ENCODE measurements at places on chromosomes 5 and 9. TPM values are rescaled to one million over a fixed set of nuclear protein-coding genes. Genes with fewer than 3 reads are reported as not detected.

Gene SLC1A1
- total RNA-seq, result not detected

Gene CER1
- not detected for total RNA-seq

Gene GDA
- not detected for total RNA-seq

Gene EGFLAM
- not detected for total RNA-seq

DNA sequence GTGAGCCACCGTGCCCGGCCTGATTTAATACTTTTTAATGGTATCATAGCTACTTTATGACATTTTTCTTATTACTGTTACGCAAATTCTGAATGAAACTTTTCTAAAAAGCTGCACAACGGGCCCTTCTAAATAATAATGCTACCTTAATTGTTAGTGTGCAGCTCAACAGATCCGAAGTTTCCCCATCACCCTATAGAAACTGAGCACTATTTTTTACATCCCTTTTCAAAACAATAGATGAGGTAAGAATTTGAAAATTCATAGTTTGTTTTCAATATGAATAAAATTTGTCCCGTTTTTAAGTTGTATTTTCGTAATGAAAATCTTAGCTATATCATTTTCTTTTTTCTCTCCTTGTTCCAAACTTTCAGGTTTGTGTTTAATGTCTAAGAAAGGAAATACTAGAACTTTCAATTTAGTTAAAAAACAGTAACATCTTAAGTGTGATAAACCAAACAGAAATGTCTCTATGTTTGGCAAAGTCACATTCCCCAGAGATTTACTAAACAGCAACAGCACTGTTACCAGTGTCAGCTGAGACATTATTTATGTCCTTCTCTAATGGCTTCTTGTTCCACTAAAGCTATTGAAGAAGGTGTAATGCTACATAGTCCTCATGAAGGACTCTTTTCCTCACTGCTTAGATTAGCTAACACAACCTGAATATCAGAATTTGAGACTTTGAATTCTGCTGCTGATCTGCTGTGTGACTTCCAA, 22.9 kb downstream of the KIF2A start:
- no peak for DNase-seq

DNA sequence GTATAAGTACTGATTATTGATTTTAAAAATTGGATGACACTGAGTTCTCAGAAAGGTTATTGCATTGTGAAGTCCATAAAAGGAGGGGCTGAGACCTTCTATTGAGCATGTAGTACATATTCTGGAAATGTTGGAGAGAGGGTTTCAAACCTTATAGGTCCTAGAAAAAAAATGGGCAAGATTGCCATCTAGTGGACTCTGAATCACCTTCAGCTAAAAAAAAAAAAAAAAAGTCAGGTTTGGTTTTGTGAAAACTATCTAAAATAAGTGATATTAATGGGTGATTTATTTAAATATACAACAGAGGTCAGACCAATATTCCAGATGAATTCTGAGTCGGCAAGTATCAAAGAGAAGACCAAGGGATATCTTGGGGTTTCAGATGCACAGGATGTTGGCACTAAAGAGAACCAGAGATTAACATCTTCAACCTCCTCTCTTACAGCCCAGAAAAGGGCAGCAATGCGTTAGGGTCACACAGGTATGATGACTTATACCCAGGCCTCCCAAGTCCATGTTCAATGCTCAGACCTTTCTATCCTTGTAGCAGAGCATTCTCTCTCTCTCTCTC, 109.8 kb upstream of the NMUR2 start:
- no peak for DNase-seq

DNA sequence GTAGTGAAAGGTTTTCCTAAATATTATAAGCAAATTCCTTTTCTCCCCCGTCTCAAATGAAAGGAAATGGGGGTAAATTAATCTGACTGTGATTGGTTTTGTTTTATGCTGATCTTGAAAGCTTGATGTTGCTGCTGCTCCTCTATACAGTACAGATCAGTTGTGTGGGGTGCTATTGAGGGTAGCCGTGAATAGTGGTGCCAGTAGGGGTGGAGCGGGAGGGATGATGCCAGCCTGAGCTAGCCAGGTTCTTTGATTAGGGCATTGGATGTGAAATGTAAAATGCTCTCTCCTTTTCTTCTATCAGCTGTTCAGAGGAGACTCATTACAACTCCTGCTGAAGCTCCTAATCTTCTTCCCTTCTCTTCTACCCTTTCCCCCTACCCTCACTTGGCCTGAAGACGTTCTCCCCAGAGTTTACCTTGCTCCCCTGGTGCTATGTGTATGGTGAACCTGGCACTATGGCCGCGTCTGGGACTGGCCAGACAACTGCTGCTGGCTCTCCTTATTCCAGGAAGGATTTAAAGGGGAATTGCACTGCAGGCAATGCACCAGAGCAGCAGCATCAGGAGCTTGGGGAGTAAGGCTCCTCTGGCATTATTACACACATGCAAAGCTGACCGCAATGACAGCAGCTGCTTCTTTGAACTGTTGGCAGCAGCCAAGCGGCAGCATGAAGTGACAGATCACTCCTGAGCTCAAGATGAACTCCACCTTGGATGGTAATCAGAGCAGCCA, 566 bp downstream of the GPR21 start:
- no peak for DNase-seq

GRCh38 chr9:83476513-83476912, 61.7 kb downstream of the FRMD3 start:
- DNase-seq, result no peak

DNA sequence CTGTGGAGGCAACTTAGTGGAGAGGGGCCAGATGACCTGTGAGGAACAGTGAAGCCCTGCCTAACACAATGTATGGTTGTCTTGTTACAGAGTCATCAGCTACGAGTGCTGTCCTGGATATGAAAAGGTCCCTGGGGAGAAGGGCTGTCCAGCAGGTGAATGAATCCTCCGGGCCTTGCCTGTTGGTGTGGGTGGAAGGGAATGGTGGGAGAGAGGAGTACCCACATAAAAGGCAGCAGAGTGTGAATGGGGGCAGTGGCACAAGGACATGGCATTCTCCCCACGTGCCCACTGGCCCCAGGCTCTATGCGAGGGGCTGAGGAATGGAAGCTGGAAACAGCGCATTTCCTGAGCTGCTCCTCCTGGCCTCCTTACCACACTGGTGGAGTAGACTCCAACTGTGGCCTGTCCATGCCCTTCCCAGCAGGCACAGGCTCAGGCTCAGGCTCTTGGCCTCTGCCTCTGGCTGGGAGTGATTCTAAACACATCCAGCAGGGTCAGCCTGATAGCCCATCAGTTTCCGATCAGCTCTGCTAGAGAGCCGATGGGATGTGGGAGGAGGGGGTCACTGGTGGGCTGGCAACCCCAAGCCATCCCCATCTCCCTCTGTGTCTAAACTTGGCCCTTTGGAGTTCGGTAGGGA, 15.3 kb downstream of the TGFBI start:
- DNase-seq, result no peak

DNA sequence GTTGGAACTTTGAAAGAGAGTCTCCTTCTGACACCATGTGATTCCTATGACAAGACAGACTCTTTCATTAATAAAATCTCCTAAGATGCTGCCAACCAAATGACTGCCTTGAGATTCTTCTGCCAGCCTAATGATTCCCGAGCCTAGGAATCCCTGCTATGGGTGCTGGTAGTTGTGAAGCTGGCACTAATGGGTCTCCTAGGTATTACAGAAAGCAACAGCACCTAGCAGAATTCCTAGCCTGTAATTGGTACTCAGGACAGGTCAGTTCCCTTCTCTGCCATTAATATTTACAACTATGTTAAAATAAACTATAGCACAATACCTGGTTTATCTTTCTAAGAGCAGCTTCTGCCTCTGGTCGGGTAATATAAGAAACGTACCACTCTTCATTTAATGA, 19.3 kb downstream of the C5orf58 start:
- no peak for DNase-seq

GRCh38 chr9:134864821-134865190, 15.8 kb upstream of the FCN2 start:
- no peak for DNase-seq

DNA sequence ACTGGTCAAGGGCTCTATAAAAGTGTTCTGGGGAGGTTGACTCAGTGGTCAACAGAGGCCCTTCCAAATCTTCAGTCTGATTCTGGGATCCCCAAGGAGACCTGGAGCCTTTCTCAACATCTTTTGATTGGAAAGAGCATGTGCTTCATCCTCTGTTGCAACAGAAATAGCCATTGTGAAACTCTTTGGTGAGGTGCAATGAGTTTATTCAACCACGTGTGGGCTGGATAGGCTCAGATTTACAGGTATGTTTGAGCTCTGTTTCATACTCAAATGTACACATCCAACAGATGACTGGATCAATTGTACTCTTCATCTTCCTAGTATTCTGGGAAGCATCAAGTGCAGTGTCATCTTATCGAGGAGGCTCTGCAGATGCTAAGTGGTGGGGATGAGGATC, 60.5 kb downstream of the CTSL start:
- DNase-seq, result no peak

DNA sequence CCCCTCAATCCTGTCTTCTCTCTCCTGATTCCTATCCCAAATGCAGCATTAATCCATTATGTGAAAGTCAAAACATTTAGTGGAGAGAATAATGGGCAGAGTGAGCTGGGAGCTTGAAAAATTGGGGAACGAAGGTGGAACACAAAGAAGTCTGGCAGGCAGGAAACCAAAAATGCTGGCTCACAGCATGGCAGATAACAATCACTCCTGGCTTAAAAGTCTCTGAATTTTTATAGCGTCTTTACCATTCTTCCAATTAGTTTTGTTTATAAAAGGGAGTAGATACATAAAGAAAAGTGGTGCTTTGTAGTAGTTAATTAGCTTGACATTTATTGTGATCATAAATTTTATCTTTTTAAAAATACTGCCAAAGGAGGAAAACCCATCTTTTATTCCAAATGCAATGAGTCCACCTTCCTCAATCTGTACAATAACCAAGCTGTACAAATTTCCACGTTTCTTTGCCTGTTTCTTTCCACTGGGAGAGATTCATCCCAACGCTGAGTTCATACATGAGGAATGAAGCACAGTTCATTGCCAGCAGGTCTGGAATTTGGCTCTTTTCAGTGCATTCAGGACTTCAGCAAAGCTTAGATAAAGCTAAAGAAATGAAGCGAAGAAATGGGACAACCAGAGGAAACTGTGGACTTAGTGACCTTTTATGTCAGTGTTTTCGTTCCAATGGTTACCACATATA, 174.7 kb downstream of the HMHB1 start:
- DNase-seq, result no peak

DNA sequence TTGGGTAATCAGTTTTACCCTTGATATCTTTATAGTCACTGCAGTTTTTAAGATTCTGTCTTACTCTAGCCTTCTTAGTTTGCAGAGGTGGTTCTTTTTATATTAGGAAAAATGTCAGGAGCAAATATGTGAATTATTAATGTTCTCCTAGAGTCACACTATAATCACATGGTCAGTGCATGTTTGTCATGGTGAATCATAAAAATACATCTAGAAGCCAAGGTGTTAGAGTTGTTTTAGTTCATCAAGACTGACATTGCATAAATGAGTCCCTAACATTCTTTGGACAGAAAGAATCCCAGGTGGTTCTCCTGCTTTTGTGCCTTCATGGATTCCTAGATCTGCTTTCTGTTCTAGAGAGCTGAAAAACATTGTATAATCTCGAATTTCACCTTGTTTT, 22.9 kb downstream of the ATG10 start:
- no peak for DNase-seq

GRCh38 chr5:172498431-172499129, 44.3 kb upstream of the SH3PXD2B start:
- no peak for DNase-seq

Data from CD8-positive, alpha-beta memory T cell (primary cell).